ENCODE measurements at places on chromosomes 13 and 19. TPM values are rescaled to one million over a fixed set of nuclear protein-coding genes. Genes with fewer than 3 reads are reported as not detected.

The TEX29 gene
- total RNA-seq, result not detected

The REEP6 gene
- total RNA-seq, result 9.2 TPM

The FLT3 gene
- 0.08 TPM for total RNA-seq

The SH2D3A gene
- 2.2 TPM for total RNA-seq

The LILRB1 gene
- 0.08 TPM for total RNA-seq

DNA sequence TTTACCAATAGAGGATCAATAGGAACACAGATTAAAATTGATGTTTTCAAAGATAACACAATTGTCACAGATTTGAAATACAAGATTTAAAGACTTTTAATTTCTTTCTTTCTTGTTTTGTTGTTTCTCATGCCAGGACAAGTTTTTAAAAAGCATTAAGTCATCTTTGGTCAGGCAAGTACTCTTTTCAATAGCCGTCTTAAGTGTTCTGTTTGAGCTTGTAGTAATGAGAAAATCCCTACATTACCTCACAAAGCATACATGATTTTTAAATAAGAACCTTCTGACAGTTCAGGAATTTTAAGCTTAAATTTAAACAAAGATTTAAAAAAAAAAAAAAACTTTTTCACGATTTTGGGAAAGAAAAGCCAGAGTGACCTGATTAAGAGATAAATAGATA lies 216.3 kb upstream of the PRR20A start:
- DNase-seq, result no peak

DNA sequence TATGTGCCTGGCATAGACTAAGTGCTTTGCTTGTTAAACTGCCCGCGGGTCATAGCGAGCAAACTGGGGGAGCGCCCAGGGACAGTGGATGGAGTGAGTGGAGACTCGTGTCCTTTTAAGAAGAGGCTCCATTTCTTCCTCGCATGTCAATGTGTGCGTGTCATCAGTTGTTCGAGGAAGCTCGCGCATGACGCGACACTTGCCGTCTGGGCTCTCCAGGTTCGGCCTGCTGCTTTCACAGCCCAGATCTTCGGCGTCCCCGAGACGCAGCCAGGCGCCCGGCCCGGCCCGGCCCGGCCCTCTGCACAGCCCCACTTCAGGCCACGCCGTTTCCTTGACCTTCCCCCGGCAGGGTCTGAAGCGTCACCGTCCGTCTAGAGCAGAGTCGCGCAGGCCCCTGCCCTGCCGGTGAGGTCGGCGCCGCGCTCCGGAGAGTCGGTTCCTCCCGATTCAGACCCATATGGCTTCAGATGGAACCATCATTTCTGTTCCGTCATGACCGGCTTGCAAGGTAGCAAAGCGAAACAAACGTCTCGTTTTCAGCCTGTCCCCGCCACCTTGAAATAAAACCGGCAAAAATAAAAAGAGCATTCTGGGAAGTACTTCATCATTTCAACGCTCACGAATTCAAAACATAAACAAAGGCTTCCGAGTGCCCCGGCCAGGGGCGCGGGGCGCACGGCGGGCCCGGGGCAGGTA lies 599 bp upstream of the ARHGEF7 start:
- no peak for DNase-seq

GRCh38 chr19:13100031-13100588 lies 2.5 kb downstream of the LYL1 start:
- no peak for DNase-seq

DNA sequence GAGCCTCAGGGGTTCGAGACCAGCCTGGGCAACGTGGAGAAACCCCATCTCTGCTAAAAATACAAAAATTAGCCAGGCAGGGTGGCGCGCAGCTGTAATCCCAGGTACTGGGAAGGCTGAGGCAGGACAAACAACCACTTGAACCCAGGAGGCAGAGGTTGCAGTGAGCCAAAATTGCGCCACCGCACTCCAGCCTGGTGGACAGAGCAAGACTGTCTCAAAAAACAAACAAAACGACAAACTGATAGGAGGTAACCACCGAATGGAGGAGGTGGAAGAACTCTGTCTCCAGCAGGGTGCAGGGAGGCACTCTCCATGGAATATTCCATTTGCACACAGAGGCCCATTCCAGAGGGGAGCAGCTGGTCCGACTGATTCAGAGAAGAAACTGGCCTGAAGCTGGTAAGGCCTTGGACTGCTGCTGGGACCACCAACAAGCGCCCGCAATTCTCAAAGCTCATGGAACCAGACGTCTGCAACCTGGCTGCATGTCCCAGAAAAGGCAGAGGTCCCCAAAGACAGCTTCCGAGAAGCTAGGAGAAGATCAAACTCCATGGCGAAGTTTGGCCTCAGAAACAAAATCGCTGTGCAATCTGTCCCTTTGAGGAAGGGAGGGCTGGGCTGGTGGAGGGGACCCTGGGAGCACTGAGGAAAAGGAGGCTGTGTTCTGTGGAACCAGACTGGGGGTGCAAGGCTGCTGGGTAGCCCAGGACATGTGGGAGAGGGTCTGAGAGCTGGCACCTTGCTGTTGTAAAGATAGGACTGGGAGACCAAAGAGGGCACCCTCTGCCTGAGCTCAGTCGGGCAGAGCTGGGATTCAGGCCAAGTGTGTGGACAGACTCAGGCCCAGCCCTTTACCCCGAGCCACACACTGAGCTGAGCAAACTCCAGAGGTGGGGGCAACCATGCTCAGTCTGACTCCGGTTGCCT lies 35.2 kb downstream of the SLC25A42 start:
- DNase-seq, result no peak

- no peak for DNase-seq
Measured at GRCh38 chr13:110107568-110108347, 199.2 kb downstream of the COL4A1 start.

DNA sequence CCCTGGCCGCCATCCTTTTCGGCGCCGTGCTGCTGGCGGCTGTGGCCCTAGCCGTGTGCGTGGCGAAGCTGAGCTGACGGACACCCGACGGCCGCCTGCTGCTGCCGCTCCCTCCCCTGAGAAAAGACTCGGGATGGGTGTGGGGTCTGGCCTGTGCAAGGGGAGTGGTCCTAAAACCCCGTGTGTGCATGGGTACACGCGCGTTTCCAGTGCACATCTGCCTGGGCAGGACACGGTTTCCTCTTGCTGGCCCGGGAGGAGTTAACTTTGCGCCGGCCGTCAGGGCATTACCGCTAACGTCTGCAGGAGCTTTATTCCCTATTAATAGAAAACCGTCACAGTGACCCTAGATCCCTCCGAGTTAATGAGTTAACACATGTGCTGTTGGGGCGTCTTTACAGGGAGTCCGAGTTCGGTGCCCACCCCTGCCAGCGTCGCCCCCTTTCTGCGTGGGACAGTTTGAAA lies 1.3 kb downstream of the RGS9BP start:
- DNase-seq, result no peak

DNA sequence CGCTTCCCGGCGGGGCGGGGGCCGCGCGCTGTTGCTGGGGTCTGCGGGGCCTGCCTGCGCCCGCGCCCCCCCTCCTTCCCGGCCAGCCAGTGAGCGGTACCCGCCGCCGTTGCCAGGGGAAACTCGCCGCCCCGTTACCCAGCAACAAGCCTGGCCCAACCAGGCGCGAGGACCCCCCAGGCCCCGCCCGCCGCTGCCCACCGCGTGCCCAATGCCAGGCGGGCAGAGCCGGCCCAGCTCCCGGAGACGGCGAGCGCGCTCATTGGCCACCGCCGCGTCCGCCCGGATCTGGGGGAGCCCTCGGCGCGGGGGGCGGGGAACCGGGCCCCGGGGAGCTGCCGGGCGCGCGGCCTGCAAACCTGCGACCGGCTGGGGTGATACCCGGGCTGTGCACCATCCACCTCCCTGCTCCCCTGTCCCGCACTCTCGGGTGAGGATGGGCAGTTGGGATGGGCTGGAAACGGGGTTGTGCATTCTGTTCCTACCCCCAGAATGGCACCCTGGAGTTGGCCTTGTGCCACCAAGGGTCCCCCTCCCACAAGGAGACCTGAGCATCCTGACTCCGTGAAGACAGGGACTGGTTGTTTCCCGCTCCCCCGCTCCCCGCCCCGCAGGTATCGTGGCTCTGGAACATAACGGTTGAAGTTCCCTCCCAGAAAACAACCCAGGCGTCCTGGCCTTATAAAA lies 8.8 kb upstream of the BBC3 start:
- no peak for DNase-seq

DNA sequence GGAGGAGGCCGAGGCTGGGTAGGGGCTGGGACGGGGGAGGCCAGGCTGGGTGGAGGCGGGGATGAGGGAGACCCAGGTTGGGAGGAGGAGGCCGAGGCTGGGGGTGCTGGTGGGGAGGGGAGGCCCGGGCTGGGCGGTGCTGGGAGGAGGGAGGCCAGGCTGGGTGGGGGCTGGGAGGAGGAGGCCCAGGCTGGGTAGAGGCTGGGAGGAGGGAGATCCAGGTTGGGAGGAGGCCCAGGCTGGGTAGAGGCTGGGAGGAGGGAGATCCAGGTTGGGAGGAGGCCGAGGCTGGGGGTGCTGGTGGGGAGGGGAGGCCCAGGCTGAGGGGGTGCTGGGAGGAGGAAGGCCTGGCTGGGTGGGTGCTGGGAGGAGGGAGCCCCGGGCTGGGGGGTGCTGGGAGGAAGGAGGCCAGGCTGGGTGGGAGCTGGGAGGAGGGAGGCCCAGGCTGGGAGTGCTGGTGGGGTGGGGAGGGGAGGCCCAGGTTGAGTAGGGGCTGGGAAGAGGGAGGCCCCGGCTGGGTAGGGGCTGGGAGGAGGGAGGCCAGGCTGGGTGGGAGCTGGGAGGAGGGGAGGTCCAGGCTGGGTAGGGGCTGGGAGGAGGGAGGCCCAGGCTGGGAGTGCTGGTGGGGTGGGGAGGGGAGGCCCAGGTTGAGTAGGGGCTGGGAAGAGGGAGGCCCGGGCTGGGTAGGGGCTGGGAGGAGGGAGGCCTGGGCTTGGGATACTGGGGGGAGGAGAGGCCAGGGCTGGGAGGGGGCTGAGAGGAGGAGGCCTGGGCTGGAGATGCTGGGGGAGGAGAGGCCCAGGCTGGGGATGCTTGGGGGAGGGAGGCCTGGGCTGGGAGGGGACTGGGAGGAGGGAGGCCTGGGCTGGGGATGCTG lies 10.7 kb downstream of the TPGS1 start:
- no peak for DNase-seq

GRCh38 chr13:104967836-104968630 lies 1567.4 kb downstream of the EFNB2 start:
- no peak for DNase-seq

DNA sequence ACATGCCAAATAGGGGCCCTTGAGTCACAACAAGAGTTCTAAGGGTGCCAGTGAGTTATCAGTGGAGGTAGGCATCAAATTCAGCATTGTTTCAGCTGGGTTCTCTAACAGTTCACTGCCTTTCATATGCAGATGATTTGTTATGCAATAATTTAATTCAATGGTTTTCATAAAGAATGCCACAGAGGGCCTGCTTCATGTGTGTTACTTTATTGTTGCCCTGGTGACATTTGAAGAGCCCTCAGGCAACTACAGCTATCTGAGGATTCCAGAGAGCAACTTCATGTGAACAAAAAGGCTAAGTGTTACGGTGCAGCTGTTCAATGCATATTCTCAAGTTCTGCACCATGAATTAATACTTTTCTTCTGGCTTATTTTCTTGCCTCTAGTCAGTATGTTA lies 43.1 kb upstream of the STARD13 start:
- no peak for DNase-seq

DNA sequence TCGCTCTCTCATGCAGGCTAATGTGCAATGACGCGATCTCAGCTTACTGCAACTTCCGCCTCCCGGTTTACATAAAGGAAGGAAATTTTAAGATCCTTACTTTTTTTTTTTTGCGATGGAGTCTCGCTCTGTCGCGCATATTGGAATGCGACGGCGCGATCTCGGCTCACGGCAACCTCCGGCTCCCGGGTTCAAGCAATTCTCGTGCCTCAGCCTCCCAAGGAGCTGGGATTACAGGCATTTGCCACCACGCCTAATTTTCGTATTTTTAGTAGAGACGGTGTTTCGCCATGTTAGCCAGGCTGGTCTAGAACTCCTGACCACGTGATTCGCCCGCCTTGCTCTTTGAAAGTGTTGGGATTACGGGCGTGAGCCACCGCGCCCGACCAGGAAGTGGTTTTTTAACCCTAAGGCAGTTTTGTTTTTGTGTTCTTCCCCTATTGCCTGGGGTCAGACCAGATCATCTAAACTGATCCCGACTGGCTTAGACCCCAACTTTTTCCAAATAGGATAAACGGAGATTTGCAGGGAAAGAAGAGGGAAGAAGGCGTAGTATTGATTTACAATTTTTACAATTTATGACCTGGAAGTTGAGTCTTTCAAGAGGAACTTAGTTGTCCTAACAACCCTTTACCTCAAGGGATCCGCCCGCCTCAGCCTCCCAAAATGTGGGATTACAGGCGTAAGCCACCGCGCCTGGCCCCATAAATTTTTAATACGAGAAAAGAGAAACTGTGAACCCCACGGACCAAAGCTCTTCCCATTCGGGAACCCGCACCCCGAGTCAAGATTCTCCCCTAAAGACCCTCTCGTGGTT lies 142.0 kb downstream of the ZNF737 start:
- peak; percentile 67 for DNase-seq

GRCh38 chr13:39918620-39919236 lies 263.3 kb downstream of the COG6 start:
- DNase-seq, result no peak

DNA sequence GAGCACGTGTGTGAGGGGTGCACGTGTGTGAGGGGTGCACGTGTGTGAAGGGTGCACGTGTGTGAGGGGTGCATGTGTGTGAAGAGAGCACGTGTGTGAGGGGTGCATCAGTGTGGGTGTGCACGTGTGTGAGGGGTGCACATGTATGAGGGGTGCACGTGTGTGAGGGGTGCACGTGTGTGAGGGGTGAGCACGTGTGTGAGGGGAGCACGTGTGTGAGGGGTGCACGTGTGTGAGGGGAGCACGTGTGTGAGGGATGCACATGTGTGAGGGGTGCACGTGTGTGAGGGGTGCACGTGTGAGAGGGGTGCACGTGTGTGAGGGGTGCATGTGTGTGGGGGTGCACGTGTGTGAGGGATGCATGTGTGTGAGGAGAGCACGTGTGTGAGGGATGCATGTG lies 15.7 kb downstream of the RASA3 start:
- DNase-seq, result no peak

DNA sequence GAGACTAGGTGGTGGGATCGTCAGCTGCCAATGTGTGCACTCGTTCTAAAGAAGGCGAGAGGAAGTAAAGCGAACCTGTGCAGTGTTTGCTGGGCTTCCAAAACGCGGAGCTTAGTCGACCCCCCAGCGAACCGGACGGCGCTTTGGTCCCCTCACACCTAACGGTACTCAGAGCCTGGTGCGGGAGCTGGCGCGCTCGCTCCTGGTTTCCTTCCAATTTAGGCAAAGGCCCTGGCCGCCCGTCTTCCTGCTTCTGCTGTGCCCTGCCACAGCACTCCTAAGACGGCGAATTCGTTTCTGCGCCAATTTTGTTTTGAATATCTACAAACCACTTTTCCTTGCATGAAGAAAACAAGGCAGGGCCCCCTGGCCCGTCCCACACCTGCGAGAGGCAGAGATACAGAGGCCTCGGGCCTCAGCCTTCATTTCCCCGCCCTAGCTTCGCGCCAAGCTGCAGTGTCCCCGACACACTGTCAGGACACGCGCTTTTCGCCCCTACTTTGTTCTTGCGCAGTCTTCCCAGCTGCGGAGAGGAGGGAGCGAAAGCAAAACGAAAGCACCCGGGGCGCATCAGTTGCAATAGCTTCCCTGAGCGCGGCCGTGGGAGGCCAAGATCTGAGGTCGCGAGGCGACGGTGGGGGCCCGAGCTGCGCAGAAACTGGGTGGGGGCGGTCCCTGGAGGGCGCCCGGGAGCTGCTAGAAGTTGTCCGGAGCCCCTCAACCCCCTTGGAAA lies 111.9 kb downstream of the KCNRG start:
- DNase-seq, result no peak
